ENCODE measurements at places on chromosomes 5 and 9.

DNA sequence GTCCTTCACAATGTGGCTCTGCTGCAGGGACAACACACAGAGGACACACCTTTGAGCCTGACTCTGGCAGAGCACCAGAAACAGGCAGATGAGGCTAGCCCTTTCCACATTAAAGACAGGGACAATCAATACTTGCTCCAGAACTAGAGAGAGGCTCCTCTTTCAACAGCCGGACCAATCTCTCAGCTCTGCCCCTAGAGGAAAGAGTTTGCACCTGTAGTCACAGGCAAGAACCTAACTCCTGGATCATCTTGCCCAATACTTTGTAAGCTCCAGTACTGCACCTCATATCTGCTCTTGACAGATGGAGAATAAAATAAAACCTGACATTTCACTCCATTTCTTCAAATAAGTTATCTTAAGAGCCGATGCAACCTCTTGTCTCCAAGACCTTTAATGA is 52.1 kb downstream of the EPB41L4A start:
- no peak for DNase-seq

DNA sequence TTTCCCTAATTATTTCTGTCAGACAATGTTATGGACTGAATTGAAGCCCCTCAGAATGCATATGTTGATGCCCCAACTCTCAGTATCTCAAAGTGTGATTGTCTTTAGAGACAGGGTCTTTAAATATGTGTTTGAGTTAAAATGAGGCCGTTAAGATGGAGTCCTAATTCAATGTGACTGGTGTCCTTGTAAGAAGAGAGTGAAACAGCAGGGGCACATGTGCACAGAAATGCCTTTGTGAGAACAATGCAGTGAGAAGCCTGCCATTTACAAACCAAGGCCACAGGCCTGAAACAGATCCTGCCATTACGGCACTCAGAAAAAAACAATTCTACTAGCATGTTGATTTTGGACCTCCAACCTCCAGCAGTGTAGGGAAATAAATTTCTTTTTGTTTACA is 483.0 kb upstream of the DMAC1 start:
- DNase-seq, result no peak

DNA sequence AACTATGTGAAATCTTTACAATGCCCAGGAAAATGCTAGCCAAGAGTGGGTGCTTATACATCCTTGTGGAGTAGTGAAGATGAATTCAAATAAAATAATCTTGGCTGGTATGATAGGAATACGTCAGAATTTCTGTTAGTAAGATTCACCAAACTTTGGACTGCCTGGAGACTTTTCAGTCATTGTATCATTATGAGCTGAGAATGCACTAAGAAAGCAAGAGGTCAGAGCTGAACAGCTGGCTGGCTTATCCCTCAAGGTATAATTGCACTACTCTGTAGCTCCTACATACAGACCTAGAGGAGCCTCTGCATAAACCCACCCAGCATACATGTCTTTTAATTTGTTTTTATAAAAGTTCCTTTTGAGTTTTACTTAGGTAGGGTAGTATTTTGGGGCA is 568.5 kb upstream of the RIOK2 start:
- DNase-seq, result no peak

DNA sequence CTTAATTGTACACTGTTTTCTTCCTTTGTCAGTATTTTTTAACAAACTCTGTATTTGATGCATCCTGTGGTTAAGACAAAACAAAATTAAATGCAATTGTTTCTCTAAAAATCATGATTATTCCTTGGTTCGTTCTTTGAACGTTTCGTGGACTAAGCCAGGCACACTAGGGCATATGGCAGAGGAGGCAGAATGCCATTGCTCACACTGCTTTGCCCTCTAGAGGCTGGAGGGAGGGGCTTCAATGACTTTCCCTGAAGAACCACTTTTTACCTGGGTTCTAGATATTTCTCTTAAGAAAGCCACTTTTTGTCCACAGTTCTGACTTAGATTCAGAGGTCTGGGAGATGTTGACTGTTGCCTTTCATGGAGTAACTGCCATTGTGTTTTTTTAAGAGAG is 236.2 kb upstream of the ADAMTSL1 start:
- no peak for DNase-seq

DNA sequence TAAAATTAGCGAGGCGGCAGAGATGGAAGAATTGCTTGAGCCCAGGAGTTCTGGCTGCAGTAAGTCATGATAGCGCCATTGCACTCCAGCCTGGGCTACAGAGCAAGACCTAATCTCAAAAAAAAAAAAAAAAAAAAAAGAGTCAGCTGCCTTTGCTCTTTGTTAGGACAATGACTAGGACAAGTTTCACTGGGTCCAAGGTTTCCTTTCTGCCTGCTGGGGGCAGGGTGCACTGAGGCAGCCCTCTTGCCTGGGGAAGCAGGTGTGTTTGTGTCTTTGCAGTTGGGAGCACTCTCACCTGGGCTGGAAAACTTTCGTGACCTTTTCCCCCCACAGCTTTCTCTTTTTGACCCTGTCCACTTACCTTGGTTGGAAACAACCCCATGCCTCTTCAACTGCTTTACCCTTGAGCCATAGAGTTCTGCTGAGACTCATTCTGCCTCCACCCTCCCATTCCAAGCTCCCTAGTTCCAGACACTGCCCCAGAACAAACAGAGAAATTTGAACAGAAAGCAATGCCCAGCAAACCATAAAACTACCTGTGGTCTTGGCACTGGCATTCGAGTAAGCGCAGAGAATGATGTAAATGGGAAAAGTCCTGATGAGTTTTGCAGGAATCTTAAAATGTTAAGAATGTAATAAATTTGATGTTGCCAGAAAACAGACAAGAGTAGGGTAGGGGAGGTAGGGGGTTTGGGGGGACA is 17.0 kb upstream of the MYO10 start:
- DNase-seq, result no peak

GRCh38 chr9:97487107-97487506 is 14.4 kb upstream of the TMOD1 start:
- DNase-seq, result no peak

GRCh38 chr5:179303451-179304200 is 41.6 kb downstream of the ADAMTS2 start:
- no peak for DNase-seq

GRCh38 chr5:142316051-142316450 is 8.8 kb downstream of the SPRY4 start:
- DNase-seq, result no peak

DNA sequence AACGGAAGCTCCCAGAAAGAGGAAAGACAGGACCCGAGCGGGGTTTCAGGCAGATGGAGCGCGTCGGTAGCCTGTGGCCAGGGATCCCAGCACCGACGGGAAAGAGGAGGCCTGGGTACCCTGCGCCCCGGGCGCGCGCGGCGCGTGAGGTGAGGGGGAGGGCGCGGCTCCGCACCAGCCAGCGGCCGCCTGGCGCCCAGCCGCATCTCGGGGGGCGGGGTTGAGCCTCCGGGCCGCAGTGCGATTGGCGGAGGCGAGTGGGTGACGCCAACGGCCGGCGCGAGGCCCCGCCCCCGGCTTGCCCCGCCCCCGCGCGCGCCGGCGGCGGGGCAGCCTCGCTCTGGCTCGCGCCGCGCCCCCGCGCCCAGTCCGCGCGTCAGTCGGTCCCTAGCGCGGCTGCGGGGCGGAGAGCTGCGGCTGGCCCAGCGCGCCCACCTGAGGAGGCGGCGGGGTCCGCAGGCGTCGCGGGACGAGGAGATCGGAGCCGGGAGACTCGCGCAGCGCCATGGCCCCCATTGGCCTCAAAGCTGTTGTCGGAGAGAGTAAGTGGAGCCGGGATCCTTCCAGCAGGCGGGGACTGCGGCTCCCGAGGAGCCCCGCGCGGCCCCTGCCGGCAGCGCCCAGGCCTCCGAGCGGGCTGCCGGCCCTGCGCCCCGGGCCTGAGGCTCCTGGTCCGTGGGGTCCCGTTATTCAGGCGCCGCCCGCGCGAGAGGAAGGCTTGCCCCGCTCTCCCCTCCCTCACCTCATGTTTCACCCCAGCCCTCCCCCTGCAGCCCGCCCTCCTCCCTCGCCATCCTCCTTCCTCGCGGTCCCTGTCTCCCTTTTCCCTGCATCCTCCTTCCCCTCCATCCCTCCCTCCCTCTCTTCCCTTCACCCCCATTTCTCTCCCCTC is at the start of gene STXBP1:
Gene STXBP1 (plus strand): TSS at position 379 of the 892 bp plus-strand sequence. CDS start 127 bp downstream, at position 506.
- peak; percentile 22 for DNase-seq

DNA sequence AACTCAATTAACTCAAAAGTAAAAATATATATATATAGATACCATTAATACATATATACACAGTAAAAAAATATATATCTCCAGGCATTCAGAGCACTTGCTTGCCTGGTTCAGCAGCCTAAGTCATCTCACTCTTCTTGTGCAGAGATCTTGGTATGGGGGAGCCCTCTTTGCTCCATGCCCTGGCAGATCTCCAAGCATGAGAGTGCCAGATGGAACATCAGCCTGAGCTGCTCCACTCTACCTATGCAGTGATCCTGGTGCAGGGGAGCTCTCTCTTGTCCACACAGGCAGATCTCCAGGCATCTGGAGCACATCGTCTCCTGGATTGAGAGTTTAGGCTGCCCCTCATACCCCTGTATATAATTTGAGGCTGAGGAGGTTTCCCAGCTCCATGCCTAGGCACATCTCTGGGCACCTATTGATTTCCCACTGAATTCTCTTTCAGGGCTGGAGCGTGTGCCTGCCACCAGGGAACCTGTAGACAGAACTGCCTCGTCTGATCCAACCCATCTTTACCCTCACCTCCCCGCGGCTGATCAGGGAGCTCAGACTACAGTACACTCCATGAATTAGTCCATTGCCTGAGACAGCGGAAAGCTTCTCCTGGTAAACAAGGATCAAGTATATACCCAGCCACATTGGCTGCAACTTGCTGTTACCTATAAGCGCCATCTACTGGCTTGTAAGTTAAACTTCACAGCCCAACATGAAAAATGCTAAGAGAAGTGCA is 342.4 kb upstream of the GRIA1 start:
- no peak for DNase-seq

- no peak for DNase-seq
These were observed 13.4 kb downstream of the OLFML2A start for GRCh38 chr9:124790301-124790700.

GRCh38 chr9:114626415-114627020 is 15.4 kb downstream of the TMEM268 start:
- no peak for DNase-seq

GRCh38 chr5:142012186-142012785 is 541 bp downstream of the GNPDA1 start:
- no peak for DNase-seq

DNA sequence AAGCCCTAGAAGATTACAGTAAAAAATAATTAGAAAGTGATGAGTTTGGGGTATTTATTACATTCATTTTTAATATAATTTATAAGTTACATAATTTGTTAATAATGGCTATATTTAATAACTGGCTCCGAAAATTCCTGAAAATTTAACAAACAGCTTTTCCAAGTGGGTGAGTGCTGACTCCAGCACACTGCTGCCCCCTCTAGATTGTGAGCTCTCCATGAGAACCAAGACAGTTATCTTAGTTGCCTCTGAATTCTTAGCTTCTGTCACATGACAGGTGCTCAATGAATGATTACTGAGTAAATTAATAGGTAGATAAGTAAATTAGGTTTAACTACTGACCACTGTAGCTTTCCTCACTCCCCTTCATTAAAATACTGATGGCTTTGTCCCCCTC is 7.8 kb downstream of the KLHL3 start:
- no peak for DNase-seq

GRCh38 chr5:102759700-102760099 is 4.6 kb downstream of the PAM start:
- no peak for DNase-seq

DNA sequence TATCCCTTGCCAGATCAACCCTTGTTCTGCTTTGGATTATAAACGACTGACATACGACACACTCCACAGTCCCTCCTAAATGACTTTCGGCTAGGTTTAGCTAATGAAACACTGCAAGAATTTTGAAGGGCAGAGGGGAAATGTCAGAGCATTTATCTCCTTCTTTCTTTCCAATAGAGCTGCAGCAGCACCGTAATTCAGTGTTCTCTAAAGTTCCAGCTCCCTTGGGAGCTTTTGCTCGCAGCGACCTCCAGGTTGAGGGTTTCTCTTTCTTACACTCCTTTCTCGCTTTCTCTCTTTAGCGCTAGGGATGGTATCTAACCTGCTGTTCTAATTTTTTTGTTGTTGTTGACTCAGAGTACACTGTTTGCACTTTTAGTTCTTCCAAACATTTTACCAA is 467.1 kb upstream of the ST8SIA4 start:
- no peak for DNase-seq

DNA sequence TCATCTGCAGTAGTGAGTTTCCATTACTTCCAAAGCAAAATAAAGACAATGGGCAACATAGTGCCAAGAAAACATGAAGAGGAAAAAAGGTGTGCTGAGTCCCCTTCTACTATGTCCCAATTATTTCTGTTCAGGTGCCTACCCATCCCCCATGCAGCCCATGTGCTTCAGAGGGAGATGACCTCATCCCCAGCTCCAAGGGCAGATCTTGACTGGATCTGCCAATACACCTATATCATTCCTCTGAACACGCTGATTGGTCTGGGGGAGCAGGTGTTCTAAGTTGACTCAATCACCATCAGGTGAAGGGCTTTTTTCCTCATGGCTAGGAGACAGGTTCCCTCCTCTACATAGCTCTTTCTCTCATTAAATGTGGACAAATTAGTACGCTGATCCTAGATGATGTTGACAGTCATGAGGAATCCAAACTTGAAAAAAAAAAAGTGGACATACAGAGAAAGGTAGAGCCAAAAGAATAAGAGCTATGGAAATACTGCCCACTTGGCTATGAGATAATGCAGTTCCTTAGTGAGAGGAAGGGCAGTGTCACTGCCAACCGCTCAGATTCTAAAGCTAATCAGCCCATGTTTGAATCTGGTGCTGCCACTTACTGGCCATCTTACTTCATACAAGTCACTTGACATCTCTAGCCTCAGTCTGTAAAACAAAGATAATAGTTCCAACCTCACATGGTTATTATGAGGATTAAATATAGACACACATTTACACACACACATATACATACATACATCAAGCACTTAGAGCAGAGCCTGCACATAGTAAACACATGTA is 23.1 kb downstream of the PRELID2 start:
- no peak for DNase-seq

- DNase-seq, result no peak
These were observed 105.6 kb upstream of the ANKH start for GRCh38 chr5:14977058-14977685.

DNA sequence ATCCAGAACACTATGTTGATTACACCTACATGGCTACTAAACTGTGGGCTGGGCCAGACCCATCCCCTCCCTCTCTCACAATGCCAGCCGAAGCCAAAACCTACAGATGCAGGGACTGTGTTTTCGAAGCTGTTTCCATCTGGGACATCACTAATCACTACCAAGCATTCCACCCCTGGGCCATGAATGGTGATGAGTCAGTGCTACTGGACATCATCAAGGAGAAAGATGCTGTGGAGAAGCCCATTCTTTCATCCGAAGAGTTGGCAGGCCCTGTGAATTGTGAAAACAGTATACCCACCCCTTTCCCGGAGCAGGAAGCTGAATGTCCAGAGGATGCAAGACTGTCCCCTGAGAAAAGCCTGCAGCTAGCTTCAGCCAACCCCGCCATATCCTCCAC is 65.0 kb downstream of the ZNF462 start:
- no peak for DNase-seq

DNA sequence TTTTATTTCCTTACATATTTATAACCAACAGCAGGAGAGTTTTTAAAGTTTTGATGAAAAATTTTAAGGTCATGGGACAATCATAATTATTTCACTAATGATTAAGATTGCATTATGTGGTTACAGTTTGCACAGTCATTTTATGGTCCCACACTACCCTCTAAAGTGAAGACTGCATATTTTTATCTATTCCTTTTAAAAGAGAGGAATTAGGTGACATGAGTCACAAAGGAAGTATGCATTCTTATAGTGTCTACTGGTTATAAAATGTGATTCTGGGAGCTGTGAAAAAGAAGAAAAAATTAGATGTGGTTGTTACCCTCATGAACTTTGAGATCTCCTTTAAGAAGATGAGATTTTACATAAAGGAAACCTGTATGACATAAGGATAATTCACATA is 87.9 kb upstream of the GRIA1 start:
- DNase-seq, result no peak
